Hippocampal formation (tissue), 2 donors: ENCODE measurements at places on chromosomes 16 and 17.

DNA sequence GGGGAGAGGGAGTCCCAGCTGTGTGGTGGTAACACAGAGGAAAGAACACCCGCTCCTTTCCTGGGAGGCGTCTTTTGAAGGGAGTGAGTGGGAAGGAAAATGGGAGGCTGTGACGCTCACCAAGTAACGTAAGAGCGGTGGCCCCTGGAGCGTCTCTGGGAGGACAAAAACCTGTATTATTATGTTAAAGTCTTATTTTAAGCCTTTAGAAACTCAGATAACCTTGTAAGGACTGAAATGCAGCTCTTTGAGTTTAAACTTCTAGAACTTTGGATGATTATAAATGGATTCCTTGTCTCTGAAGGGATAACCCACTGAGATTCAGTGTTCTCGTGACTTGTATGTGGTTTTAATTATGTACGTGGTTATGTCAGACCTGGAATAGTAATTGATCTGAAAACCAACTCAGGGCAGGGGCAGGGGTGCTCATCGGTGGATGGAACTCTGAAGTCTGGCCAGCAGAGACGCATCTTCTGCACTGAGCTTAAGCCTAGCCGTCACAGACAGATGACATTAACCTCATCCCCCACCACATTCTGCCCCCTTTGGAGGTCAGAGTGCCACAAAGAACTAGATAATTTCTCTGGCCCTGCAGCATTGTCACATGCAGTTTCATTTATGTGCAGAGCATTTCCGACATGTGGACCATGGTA, 41.8 kb upstream of the SLC12A3 start:
- no peak for DNase-seq

- no peak for DNase-seq
Observed at GRCh38 chr17:726271-726919, 6.0 kb upstream of the TLCD3A start.

GRCh38 chr16:87465306-87465705, 27.5 kb downstream of the ZCCHC14 start:
- DNase-seq, result no peak

GRCh38 chr16:88685156-88686061, 898 bp downstream of the SNAI3 start:
- DNase-seq, result no peak

- peak; percentile 49 for DNase-seq
Observed at GRCh38 chr17:16491703-16492612, at the start of gene LRRC75A. Gene LRRC75A (minus strand): TSS chr17:16492193. CDS start chr17:16491990, 203 bp downstream.

GRCh38 chr16:23929237-23929636, 93.5 kb downstream of the PRKCB start:
- no peak for DNase-seq

GRCh38 chr16:84751947-84752346, 52.1 kb downstream of the USP10 start:
- no peak for DNase-seq
